Lower leg skin (tissue), 4 donors: ENCODE measurements at places on chromosomes 3 and 15.

- DNase-seq, result no peak
Observed at GRCh38 chr15:46304321-46304720, 669.5 kb downstream of the SQOR start.

DNA sequence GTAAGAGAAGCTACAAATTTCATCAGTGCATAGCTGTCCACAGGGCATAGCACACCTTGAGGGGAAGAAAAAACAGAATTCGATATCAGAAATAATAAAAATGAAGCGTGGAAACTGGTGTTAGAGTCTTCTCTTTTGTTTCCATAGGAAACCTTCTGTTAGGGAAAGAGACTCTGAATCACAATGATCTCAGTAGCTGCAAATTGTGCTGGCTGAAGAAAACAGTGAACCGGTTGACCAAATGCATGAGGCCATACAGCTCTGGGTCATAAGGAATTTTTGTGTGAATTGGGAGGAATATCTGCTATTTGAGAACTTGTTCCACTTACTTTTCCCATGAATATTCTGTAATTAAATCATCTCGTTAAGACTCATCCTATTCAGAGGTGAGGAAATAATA, 580.2 kb upstream of the NECTIN3 start:
- DNase-seq, result no peak

DNA sequence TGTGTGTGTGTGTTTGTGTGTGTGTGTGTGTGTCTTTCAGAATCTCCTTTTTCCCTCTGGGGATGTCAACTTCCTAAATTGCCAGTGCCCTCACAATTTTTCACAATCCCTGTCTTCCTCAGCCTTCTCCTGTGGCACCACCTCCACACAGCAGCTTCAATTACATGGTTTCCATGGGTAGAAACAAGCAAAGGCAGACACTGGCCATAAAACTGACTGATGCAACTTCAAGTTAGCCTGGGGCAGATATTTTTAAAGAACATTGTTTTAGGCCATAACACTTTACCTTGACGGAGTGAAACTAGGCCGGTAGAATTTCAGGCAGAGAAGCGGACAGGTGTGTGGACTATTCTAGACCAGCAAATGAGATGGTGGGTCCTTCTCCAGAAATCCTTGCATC, 405.8 kb upstream of the SUCLG2 start:
- no peak for DNase-seq

GRCh38 chr3:129576514-129577352, 29.7 kb downstream of the PLXND1 start:
- DNase-seq, result no peak

- DNase-seq, result no peak
Observed at GRCh38 chr3:193030276-193030675, 112.6 kb upstream of the MB21D2 start.

GRCh38 chr3:108779496-108779895, 22.3 kb upstream of the RETNLB start:
- no peak for DNase-seq

GRCh38 chr3:172506094-172506493, 17.1 kb downstream of the TNFSF10 start:
- DNase-seq, result no peak

DNA sequence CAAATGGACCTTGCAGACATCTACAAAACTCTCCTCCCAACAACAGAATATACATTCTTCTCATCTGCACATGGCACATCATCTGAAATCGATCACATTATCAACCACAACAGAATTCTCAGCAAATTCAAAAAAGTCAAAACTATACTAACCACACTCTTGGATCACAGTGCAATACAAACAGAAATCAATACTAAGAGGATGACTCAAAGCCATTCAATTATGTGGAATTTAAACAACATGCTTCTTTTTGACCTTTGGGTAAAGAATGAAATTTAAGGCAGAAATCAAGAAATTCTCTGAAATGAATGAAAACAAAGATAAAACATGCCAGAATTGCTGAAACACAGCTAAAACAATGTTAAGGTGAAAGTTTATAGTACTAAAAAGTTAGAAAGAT, 358.1 kb downstream of the NSUN3 start:
- DNase-seq, result no peak

- peak; percentile 36 for DNase-seq
Observed at GRCh38 chr3:53046171-53047170, 598 bp upstream of the SFMBT1 start.

DNA sequence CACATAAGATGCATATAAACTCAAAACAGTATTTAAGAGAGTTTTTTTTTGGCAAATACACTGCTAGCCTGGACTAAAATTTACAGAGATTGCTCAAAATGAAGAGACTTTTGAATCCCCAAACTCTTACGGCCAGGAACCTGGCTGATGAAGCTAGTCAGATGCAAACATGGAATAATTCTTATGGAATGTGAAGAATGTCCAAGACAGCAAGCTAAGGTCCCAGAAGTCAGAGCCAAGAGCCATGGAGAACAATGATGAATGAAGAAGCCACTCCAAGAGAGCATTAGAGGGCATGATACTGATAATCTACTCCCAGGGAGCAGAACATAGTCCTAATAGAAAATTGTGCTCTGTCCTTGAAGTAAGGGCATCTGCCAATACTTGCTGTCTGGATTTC, 705.5 kb downstream of the DIPK2A start:
- no peak for DNase-seq

DNA sequence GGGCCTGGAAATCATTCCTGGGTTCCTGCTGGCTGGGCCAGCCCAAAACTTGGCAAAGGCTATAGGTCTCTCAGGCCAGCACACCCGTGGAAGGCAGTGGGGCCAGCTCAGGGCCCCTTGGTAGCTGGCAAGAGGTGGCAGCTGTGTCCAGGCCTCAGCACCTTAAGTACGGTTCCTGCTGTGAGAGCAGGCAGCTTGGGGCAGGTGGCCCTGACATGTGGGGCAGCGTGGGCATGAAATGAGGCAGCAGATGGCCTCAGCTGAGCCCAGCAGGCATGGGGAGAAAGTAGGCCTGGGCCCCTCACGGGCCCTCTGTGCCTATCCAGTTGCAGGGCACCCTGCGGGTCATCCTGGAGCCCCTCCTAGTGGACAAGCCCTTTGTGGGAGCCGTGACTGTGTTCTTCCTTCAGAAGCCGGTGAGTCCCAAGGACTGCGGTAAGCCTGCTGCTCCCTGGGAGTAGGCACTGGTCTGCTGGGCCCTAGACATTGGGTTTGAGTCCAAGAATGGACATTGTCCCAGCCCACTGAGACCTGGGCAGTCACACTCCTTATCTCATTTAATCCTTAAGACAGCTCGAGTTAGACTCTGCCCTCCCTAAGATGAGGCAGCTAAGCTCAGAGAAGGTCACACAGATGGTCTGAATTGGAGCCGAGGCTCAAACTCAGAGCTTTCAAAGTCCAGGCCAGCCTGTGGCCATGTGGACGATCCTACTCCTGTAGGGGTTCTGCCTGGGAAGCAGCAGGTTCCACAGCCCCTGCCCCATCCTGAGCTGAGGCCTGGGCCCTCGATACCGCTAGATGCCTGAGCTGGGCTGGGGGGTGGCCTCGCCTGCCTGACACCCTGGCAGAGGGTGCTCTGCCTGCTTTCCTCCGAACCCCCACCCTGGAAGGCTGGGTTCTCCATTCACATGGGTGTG, 25.5 kb downstream of the ESYT3 start:
- DNase-seq, result no peak

DNA sequence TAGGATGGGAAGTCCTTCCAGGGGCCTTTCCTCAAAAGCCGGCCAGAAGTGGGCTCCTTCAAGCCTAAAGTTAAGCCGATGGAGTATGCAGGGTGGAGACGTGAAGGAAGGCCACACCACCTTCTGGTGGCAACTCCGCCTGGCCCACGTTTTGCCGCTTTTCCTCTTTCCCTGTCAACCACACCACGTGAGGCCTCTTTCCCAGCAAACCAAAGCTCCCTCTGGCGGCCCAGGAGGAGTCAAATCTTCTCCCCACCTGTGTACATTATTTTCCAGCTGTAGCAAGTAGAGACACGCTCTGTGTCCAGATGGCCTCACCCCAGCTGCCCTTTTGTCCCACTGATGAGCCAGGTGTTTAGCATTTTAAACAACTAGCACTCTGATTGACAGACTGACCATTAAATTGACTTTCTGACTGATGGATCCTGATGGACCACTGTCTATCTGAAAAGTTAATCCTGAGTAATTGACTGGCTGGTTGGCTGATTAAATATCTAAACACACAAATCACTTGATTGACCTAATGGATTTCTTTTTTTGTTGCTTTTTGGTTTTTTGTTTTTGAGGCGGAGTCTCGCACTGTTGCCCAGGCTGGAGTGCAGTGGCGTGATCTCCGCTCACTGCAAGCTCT, 59.6 kb upstream of the ZBTB38 start:
- no peak for DNase-seq

DNA sequence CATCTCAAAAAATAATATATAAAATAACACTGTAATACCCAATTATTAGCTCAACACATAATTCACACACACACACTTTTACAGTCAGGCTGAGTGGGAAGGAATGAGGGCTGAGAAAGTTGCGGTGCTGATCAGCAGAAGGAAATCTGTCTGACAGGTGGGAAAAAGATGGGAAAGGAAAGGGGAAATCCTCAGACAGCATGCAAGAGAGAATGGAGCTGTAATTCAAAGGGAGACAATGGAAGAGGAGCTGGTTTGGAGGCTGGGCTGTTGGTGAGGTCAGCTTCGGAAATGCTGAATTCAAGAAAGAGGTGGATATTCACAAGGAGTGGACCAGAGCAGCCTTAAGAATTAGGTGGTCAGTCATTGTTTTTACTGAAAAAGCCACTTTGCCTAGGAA, 121.6 kb upstream of the LMOD3 start:
- no peak for DNase-seq

GRCh38 chr3:150528354-150528797, 17.9 kb downstream of the SERP1 start:
- DNase-seq, result no peak

DNA sequence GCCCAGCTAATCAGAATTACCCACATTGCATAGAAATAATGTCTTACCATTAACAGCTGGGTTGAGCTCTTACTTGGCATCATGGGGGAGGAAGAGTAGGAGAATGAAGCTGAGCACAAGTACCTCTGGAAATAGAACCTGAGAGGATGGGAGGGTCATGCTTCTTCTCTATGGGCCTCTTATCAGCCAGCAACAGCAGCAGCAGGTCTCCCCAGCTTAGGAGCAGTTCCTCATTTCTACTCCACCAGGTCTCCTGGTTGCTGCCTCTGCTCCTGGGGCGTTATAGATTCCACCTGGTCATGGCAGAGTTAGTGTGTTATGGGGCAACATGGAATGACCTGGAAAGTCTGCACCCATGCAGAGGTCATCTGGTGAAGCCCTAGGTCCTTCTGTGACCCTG, 3.4 kb downstream of the FSD2 start:
- no peak for DNase-seq

- no peak for DNase-seq
Observed at GRCh38 chr3:148757238-148758215, 59.8 kb downstream of the AGTR1 start.

DNA sequence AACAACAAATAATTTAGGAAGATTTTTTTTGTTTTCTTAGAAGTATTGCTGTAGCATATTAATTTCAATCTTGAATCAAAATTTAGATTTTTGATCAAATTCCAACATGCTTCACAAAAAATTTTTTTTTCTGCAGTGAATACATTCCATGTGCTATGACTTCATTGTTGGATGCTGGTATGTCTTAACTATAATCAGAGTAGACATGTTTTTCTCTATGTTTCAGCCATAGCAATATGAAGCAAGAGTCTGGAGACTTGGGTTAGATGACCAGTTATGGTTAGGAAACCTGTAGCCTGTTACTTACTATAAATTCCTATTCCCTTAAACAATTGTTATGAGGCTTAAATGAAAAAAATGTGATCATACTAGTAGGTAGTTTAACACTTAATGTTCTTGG, 176.1 kb upstream of the CHL1 start:
- DNase-seq, result no peak

DNA sequence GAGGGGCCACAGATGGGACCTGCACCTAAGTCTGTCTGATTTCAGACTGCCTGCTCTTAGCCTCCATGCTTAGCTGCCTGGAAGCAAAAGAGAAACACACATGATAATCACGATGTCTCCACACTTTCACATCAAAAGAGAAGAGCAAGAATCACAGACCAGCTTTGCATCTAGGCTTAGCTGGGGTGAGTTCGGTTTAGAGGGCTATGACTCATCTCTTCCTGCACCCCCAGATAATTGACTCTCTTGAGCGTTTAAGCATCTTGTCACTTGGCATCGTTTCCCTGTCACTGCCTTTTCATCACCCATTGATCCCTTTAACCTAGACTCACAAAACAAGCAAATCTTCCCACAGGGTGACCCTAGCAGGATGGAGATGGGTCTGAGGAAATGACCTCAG, 124.0 kb downstream of the NTRK3 start:
- no peak for DNase-seq

GRCh38 chr3:45865563-45865962, 20.8 kb upstream of the CCR9 start:
- DNase-seq, result no peak

DNA sequence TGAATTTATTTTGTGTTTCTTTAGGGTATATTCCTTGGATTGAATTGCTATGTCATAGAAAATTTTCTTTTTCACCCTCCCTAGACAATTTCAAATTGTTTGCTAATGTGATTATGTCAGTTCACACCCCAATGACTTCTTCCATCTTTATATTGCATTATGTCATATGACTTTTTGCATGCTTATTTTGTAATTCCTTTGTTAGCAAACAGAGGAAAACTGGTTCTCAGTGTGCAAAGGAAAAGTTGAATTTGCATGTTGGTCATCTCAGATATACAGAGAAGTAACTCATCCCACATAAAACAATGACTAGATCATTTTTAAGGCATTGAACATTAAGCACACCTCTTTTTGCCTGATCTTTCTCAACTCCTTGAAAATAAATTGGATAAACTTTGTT, 3.3 kb upstream of the RNF13 start:
- DNase-seq, result no peak

- no peak for DNase-seq
Observed at GRCh38 chr3:10188804-10189556, 24.3 kb downstream of the IRAK2 start.

DNA sequence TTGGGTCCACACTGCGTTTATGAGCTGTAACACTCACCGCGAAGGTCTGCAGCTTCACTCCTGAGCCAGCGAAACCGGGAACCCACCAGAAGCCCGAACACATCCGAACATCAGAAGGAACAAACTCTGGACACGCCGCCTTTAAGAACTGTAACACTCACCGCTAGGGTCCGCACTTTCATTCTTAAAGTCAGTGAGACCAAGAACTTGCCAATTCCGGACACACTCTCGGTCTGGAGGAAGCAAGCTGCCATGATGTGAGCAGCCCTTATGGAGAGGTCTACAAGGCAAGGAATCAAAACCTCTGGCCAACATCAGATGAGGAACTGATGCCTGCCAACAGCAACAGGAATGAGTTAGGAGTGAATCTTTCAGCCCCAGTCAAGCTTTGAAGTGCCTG, 62.9 kb downstream of the SLC28A2 start:
- DNase-seq, result no peak

GRCh38 chr3:43728947-43729346, 38.2 kb downstream of the ABHD5 start:
- no peak for DNase-seq
